Hepatocyte (in vitro differentiated cells): ENCODE measurements at places on chromosomes 5 and 9. TPM values are rescaled to one million over a fixed set of nuclear protein-coding genes. Genes with fewer than 3 reads are reported as not detected.

DNA sequence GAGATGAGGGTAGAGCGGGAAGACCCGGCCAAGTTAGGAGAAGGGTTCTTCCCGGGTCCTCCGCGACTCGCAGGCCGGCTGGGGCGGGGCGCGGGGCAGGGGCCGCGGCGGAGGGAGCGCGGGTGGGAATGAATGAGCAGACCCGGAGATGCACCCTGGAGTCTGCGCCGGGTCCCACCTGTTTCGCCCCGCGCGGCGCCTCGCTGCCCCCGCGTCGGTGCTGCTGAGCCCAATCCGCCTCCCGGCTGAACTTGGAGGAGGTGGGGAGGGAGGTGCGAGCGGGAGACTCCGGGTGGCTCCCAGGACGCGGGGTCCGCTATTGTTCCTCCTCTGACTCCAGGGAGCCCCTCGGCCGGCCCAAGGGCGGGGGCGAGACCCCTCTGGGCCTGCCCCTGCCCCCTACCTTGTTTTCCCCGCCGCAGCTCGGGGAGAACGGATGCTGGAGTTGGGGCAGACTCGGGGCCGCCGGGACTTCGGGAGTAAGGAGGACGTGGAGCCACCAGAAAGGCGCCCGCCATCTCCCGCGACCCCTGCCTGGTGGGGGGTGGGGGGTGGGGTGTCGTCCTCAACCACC is 659 bp downstream of the RAI14 start:
- peak; percentile 50 for DNase-seq

DNA sequence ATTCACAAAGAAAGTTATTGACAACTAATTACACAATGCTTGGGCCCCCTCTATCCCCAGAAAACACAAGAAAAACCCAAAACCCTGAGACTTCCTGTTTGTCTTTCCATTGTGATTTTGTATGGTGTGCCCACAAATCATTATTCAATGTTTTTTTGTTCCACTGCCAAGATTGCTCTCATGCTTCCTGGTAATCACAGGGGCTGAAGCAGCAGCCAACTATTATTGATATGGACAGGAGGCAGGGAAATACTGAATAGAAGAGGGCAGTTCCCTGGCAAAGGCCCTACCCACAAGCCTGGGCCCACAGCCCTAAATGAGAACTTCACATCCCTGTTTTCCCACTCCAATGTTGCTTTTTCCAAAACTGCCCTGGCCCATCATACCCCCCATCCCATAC is 21.5 kb upstream of the RFK start:
- DNase-seq: no peak

CNTFR gene
- 2.1 and 4.7 TPM in 2 replicates for total RNA-seq

FER gene
- total RNA-seq: 18.9 and 29.4 TPM in 2 replicates

DNA sequence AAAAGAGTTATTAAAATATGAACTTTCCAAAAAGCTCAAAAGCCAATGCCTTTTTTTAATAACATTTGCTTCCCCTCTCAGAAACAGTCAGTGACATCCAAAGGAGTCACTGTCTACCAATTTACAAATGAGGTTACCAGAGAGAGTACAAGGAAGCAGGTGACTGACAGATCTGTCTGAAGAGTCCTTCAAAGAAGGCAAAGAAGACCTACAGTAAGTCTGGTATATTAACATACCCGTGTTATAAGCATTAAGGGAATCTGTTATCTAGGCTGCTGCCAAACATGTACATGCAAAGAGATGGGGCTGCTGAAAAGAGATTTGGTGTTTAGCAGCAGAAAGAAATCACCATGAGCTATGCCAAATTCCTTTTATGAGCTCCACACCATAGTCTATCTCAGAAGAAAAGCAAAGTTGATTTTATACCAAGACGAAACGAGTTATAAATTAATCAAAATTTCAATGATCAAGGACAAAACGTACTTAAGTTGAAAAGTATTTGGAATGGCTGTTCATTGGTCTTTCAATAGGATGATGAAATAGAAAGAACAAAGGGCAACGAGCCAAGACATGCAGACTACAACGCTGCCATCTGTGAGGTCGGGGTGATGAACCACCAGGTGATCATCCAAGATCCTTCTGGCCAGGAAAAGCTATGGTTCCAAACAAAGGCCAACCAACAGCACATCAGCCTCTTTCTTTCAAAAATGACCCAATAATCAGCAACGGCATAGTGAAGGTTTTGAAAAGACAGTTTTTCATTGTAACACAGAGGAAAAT is 8.1 kb downstream of the PRELID2 start:
- no peak for DNase-seq

DNA sequence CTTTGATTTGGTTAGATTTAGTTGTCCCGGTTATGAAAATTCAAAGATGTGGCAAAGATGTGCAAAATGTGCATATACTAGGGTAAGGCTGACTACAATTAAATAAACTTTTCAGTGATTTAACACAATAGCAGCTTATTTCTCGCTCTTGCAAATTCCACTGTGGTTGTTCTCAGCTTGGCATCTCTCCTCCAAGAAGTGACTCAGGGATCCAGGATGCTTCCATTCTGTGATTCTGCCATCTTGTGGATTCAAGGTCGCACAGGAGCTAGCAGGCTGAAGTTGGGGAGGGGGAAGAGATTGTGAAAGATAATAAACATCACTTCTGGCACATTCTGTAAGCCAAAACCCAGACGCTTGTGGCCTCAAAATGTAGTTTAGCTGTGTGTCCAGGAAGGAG is 60.1 kb upstream of the TGFBR1 start:
- DNase-seq: no peak

DNA sequence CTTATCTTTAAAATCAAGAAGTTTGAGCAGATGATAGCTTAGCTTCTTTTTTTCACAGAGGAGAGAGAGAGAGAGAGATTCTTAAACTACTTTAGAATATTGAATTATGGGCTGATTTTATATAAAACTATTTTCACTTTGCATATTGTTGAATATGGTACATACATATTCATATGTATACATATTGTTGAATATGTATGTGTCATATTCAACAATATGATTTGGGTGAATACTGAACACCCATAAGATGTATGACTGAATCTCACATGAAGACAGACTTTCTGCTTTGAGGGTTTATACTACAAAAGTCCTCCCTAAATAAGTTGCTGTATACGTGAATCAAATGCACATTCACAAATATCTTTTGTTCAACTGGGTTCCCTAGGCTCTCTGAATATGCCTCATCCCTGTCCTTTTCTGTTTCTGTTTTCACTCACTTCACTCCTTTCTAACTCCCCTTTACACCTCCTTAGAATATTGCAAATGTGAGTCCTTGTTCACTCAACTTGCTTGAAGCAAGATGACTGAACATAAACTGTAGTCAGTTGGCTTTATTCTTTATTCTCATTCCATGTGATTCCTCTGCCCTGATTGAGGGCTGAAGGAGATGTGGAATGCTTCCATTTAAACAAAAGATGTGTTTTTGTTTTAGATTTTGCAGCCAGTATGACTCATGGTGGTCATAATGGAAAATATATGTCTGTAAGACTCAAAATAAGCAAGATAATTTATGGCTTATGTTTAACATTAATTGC is 225.4 kb upstream of the DAB2 start:
- no peak for DNase-seq

FOXD4L6 gene
- not detected in 2 replicates for total RNA-seq

DNA sequence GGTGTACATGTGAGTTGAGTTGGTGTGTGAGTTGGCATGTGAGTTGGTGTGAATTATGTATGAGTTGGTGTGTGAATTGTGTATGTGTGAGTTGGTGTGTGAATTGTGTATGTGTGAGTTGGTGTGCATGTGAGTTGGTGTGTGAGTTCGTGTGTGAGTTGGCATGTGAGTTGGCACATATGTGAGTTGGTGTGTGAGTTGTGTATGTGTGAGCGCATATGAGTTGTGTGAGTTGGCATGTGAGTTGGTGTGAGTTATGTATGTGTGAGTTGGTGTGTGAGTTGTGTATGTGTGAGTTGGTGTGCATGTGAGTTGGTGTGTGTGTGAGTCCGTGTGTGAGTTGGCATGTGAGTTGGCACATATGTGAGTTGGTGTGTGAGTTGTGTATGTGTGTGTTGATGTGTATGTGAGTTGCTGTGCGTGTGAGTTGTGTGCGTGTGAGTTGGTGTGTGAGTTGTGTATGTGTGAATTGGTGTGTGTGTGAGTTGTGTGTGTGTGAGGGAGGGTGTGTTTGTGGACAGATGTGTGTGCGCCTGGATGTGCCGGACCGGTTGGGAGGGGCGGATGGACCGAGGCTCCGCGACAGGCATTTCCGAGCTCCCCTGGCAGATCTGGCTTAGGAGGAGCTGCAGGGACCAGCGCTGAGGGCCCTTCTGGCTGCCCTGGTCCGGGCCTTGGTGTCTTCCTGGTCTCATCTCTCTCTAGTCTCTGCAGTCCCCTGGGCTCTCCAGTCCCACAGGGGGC is 162.5 kb upstream of the IER5L start:
- no peak for DNase-seq

TTC1 gene
- 41.8 and 46.9 TPM in 2 replicates for total RNA-seq
